ENCODE measurements at places on chromosomes 16 and 17.

DNA sequence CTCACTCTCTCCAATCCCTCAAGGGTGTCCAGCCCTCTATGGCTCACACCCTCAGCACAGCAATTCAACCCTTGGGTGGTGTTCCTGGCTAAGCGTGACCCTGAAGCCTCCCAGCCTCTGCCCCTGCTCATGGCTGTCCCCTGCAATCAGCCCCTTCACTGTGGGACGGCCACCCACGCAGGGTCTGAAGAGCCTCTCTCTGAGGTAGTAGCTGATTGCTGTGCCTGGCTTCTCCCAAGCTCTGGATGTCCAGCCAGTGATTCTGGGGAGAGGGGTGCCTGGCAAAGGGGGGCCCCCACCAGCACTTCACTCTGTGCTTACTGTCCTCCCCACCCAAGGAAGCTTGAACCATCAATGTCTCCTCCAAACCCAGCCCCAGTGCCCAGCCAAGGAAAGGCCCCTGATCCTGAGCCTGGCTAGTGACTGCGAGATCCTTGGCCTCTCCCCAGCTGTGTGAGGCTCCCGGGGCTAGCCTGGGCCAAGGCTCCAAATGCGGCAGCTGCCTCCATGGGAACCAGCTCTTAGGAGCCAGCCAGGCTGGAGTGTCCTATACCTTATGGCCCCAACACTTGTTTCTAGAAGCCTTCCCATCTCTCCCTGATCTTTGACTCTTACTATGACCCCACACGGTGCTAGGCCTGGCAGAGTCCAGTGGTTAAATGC, 9.9 kb downstream of the MTSS2 start:
- DNase-seq: no peak

- DNase-seq: no peak
Measured at GRCh38 chr17:13078591-13079385, 61.0 kb upstream of the ELAC2 start.

DNA sequence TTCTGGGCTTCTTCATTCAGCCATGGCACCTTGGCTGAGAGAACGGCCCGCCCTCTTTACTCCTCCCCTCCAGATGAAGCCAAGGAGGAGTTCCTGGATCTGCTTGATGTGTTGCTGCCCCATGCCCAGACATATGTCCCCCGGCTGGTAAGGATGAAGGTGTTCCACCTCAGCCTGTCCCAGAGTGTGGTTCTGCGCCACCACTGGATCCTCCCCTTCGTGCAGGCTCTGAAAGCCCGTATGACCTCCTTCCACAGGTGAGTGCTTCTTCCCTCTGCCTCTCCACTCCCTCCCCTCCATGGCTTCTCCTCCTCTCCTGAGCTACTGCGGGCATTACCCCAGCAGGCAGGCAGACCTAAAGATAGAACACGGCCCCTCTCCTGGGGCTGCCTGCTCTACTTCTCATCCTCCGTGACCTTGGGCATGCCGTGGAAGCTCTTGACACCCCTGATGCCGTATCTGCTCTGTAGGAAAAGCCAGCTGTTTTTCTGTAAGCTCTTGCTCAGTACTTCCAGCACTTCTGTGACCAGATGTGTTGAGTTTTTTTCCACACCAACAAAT, 8.7 kb downstream of the USB1 start:
- no peak for DNase-seq

- no peak for DNase-seq
Measured at GRCh38 chr16:3822366-3823045, 58.0 kb downstream of the CREBBP start.

GRCh38 chr17:42787266-42787665, 6.9 kb downstream of the WNK4 start:
- no peak for DNase-seq

GRCh38 chr17:72455562-72455961, 334.7 kb downstream of the SOX9 start:
- no peak for DNase-seq
